Fibroblast of skin of abdomen (primary cell): ENCODE measurements at places on chromosomes 5 and 9.

- peak; percentile 77 for DNase-seq
Observed at GRCh38 chr9:114108016-114108833, 9.1 kb upstream of the KIF12 start.

DNA sequence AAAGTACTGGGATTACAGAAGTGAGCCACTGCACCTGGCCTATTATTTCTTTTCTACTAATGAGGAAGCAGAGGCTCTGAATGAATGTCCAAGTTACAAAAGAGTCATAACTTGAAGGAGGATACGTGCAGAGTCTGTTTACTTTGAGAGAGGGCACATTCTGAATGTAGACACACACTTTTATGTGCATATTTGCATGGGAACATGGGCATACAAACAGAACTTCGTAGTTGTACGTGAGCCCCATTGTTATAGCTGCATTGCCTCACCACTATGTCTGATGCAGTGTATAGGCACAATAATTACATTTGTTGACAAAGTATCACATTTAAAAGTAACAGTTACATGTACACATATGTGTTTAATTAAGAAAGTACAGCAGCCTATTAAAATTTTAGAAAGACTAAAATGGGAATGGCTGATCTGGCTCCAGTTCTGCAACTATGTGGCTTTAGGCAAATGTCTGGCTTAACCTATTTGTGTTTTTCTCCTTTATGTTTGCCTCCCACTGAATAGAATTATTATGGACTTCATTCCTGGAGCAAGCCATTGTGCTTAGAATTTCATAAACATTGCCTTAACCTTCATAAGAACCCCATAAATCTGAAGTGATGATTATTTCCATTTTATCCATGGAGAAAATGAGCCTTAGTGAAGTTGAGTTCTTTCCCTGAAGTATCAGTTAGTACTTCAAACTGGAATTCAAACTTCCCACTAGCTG, 3.0 kb upstream of the DPYSL3 start:
- peak; percentile 78 for DNase-seq

DNA sequence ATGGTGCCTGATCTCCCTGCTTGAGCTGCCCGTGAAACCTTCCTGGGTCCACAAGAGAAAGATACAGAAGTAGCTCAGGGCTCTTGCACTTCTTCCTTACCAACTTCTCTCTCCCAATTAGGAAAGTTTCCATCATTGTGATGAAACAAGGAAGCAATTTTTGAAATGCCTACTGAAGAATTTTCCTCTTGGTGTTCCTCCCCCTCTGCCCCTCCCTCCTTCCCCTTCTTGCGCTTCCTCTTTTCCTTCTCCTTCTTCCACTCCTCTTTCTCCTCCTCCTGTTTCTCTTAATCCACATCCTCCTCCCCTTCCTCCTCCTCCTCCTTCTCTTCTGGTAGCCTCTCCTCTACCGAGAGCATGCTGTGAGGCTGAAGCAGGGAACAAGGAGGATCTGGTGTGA, 36.3 kb upstream of the OTULINL start:
- DNase-seq: no peak

DNA sequence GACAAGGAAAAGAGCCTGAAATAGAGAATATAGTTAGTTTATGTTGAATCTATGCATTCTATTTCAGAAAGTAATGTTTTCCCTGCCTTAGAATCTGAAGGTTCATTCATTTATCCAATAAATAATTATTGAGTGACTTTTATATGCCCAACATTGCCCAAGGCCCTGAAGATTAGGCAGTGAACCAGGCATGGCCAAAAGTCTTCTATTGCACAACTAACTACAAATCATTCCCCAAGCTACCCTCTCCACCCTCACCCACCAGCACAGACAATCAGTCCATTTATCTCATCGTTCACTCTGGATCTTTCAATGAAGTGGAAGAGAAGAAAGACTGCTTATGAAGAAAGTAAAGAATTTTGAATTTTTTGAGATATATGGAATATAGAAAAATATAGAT, 268.4 kb downstream of the PLK2 start:
- no peak for DNase-seq

GRCh38 chr5:69268899-69269298, 34.2 kb downstream of the CDK7 start:
- no peak for DNase-seq

DNA sequence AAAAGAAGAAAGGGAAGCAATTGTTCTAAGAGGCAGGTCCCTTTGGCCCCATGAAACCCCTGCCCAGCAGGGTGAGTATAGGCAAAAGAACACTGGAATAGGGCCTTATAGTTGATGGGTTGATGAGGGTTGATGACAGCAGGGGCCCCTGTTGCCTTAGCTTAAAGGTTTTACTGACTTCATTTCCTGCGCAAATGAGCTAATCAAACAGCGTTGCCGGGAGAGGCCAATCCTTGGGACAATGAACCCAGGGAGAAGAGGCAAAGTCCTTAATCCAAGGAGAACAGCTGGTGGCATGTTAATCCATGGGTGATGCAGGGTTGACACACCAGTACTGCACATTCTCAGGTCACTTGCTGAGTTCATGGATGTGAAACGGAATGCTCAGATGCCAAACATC, 22.0 kb upstream of the EPB41L4B start:
- DNase-seq: no peak

DNA sequence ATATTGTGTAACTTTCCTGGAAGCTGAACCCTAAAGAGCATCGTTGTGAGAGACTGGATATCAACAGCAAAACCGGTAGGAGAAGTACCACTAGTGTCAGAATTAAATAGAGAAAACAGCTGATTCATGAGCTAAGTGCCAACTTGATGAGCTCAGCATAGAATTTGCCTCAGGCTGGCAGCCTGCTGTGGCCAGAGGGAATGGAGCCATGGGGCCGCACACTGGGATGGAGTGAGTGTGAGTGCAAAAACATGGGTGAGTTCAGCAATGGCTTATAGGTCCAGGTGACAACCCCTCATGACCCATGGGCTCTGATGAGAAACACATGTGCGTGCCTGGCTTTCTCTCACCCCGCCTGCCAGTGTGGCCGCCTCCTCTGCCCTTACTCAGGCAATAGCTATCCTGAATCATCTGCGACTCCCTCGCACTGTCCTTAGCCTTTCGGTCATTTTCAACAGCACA, 25.4 kb downstream of the ADAMTS16 start:
- no peak for DNase-seq

DNA sequence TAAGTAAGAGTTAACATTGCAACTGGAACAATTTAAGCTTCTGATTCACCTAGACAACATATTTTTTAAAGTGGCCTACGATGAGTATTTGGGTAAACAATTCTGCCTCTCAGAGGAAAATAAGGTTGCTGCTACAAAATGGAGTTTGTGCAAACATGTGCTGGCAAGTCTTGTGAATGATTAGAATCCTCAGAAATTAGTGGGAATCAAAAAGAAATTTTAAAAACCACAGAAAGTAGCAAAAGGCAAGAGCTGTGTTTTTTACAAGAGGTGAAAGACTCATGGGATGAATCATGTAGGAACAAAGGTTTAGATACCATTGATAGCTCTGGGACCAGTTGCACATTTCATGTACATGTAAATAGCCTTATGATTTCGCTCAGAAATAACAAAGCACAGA, 561.6 kb downstream of the TAF11L14 start:
- no peak for DNase-seq

DNA sequence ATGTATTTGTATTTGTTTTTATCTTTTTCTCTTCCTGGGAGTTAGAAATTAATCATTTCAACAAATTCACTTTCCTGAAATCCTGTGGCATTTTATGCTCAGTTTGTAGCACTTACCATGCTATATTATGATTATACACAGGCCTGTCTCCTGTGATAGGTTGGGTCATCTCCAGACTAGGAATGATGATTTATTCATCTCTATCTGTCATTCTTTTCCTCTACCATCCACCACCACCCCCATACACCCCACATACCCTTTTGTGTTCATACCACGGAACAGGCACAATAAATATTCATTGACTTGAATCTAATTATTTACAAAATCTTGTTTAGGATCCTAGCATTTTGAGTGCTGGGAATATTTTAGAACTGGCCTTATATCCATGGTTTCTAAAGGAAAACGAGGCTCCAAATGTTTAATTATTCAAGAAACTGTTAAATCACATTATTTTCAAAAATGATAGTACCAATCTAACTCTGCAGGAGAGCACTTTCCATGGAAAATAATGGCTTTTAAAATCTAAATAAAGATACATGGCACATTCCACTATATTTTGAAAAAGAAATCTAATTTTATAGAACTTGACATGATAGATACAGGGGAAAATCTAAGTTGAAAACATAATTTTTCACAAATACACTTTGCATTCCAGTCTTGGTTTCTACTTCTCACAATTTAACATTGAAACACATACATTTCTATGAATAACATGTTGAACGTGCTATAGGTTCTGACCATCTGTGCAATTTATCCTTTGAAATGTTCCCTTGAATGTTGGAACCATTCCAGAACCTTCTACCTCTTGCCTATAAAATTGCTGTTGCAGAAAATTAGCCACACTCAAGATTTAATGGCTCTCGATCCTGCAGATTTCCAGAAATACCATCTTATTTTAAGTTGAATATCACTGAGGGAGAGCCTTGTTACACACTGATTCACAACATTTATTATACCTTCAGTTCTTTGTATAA, 89.3 kb downstream of the STARD4 start:
- DNase-seq: no peak

- no peak for DNase-seq
Observed at GRCh38 chr5:169549453-169550100, 34.0 kb upstream of the SPDL1 start.

- no peak for DNase-seq
Observed at GRCh38 chr5:57680686-57681085, 198.1 kb upstream of the ACTBL2 start.

DNA sequence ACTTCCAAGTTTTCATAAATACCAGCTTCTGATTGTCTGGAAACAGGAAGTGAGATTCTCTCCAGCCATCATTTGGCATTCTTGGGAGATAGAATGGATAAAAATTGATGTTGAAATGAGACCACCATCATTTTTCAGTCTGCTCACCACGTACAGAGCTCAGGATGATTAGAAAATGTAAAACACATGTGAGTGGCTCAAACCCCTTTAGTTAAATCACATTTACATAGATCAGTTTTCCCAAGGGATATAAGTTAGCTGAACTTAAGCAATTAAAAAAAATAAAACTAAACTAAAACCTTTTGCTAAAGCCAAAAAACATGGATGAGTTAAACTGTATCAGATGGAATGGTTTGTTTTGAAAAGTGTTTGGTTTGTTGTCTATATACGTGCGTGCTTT, 37.1 kb upstream of the GDNF start:
- peak; percentile 74 for DNase-seq

DNA sequence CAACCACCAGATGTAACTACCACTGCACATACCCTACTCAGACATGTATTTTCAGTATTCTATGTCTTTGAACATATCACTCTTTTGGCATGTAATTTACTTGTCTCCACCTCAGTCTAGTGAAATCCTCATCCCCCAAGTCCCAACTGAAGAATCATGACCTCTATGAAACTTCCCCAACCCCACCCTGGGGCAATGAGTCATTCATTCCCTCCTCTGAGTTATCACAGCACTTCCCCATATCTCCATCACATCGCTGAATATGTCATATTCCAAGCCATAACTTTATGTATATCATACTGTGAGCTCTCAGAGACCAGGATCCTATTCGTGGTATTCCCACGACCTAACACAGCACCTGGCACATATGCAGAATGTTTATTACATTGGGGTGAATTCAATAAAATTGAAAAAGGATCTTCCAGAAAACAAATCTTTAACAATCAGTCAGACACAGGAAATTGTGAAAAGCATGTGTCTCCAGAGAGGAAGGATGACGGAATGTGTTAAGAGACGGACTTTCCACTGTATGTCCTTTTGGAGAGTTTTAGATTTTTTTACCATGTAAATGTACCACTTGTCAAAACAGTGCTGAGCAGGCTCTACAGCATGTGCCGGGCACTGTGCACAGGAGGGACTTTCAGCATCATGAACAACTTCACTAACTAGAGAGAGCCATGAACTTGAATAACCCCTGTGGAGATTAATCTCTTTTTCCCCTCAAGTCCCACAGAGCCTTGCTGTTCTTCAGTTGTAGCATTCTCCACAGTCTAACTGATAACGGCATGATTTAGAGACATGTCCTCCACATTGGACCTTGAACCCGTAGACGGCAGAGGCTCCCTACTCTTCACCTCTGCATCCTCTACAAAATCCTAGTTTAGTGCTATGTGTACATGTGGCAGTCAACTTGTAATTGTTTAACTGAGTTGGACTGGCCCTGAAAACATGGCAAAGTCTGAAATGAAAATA, 213.5 kb downstream of the GLIS3 start:
- DNase-seq: peak; percentile 54
